Neural crest cell (in vitro differentiated cells): ENCODE measurements at places on chromosomes 2 and 18.

- no peak for DNase-seq
These were observed 44.1 kb downstream of the CABLES1 start for GRCh38 chr18:23179416-23179815.

DNA sequence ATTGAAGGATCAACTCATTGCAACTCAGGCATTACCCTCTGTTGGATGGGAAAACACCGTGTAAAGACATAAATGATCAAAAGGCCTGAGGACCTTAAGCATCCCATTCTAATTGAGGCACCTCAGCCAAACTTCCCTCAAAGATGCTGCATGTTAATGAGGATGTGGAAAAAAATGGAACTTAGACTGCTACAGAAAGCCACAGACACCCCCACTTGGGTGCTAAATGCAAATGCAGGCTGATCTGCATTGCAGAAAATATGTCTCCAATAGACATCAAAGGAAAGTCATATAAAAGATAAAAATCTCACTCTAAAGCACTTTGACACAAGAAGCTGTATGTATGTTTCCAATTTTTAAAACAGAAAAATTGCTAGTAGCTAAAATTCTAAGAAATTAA, 504.7 kb downstream of the KCNJ3 start:
- no peak for DNase-seq

DNA sequence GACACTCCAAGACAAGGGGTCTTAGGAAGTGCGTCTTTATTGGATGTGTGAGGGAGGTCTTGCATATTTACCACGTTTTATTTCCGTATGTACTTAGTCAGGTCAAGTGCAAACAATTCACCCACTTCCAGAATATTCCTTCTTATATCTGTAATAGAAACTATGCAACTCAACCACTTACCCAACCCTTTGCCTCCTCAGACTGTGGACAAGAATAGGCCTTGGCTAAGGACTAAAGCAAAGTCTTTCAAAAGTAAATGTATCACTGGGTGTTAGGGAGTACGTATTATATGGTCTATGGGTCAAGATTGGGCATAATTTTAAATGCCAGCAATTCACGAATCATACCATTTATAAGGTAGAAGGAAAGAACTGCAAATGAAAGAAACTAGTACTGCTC, 484.8 kb downstream of the MBD2 start:
- DNase-seq = no peak

DNA sequence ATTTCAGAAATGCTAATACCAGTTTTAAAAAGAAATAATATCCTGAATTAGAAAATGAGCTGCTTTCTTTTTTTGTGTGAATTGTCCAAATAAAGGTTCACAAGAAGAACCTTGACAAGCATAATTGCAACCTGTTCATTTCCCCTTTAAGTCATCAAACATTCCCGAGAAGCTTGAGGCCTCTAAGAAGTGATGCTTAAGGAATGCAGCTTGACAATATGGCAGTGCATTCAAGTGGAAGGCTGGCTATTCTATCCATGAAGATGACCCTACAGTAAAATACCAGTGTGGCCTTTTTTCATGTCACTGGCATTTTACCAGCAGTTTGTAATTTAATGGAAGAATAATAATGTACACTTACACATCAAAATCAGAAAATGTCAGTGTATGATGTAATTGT, 216.7 kb downstream of the CTNNA2 start:
- no peak for DNase-seq

DNA sequence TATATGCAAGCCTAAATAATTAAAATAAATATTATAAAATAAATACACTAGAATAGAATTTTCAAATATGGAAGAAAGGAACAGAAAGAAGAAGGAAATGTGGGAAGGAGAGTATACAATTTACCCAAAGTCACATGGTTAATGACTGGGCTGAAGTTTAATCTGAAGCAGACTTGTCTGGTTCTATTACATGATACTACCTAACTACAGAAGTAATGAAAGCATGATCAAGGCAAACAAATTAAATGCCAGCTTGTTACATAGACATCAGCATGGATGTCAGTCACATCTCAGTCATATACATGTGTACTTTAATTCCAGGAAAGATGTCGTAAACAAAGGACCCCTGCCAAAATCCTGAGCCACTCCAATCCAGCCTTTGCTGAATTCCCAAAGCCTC, 1060.8 kb downstream of the CNTNAP5 start:
- no peak for DNase-seq

GRCh38 chr2:146130290-146130689, 1610.4 kb upstream of the ZEB2 start:
- DNase-seq = no peak

GRCh38 chr2:198628596-198628995, 824.2 kb downstream of the PLCL1 start:
- no peak for DNase-seq

DNA sequence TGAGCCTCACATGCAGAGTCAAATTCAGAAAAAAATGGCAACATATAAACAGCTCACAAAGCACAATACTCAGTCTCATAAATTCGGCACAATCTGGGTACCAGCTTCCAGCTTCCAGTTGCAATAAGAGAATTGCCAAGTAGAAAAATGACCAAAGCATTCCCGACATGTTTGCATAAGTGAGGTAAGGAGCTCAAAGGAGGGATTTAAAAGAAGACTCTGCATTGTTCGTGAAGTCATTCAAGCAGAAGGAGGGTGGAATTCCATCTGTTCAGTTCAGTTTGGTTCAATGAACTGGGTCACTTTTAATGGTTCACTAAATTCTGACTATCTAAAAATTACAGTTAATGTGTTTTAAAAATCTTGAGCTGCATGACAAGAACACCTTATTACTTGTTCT, 106.7 kb upstream of the KLHL14 start:
- no peak for DNase-seq

GRCh38 chr2:166805753-166806152, 82.5 kb upstream of the XIRP2 start:
- DNase-seq = no peak

DNA sequence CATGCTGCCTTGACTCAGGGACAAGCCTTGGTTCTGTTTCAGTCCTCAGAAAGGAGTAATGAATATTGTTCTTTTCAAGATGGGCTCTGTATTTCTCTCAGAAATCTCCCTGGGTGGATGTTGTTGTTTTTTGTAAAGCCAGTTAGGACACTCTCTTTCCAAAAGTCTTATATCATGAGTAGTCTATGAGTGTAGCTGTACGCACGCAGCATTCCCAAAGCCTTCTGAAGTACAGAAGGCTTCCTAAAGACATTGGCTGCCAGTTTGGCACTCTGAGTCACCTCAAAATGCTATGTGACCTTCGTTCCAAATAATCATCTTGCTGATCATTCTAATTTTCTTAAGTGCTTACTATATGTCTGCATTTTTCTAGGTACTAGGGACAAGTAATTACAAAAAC, 16.7 kb upstream of the GTF2A1L start:
- DNase-seq = no peak

DNA sequence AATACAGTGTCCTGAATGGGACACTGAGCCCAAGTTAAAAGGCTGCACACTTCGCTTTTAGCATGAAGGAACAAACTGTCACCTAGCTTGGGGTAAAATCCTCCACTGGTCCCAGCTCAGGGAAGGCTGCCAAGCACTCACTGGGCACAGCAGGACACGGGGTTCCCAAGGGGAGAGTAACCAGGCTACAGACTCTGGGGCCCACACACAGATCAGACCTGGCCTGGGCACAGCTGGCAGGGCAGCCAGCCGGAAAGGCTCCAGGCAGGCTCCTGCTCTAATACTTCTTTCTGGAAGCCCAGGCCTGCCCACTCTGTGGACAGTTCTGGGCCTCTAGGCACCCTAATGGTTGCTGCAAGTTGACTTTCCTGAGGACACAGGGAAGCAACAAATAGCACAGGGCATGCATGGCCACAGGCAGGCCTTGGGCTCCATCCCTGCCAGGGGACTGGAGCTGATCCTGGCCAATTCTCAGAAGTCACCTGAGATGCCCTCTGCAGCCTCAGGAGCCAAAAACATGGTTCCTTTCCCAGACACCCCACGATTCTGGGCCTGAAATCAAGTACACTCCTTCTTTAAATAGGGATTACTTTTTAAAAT, 18.7 kb upstream of the SULT1C3 start:
- no peak for DNase-seq

DNA sequence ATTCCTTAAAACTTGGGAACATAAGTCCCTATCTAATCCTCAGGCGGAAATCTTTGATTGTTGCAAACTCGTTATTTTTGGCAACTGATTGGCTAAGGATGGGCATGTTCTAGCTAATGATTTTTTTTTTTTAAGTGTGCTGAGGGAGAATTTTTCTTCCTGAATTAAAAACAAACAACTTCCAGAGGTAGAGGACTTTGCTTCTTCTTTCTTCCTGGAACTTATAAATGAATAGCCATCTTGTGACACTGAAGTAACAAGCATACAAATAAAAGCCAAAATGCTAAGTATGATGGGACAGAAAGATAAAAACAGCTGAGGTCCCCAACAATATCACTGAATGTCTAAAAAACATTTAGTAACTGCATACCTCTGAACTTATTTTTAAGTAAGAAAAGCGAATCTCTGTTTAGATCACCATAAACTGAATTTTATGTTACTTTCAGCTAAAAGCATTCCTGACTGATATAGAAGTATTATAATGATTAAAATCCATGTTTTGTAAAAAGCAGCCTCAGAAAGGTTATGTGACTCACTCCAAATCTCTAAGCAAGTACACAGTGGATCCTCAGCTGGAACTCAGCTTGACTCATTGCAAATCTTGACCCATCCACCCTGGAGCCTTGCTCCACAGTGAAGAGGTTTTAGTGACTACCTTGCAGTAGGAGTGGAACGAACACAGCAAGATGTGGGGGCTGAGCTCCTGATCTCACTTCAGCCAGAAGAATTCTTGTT, 344.4 kb downstream of the CLIP4 start:
- no peak for DNase-seq

DNA sequence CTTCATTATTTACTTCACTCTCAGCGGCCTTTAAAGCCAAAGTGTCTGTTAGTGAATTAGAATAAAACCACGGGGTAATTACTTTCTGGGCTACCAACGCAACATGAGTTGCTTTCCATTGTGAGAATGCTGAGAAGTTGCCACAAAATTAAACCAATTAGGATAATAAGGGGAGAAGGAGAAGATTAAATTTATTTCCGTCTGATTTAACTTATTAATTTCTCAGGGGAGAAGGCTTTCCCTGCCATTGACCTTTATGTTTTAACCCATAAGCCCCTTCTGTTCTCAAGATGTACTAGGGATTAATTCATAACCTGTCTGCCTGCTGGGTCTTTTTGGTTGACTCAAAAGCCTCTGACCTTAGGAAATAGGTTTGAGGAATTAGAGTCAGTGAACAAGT, 42.3 kb upstream of the IGFBP5 start:
- no peak for DNase-seq

GRCh38 chr2:105431367-105432043, 32.7 kb upstream of the FHL2 start:
- DNase-seq = no peak

- no peak for DNase-seq
These were observed 850.7 kb downstream of the NRXN1 start for GRCh38 chr2:50181212-50181611.

GRCh38 chr18:13388586-13389490, 170.3 kb downstream of the LDLRAD4 start:
- DNase-seq = no peak

- no peak for DNase-seq
These were observed 238.5 kb downstream of the HDAC4 start for GRCh38 chr2:239162141-239162821.

- DNase-seq = no peak
These were observed 104.6 kb downstream of the TCF4 start for GRCh38 chr18:55483266-55483871.

DNA sequence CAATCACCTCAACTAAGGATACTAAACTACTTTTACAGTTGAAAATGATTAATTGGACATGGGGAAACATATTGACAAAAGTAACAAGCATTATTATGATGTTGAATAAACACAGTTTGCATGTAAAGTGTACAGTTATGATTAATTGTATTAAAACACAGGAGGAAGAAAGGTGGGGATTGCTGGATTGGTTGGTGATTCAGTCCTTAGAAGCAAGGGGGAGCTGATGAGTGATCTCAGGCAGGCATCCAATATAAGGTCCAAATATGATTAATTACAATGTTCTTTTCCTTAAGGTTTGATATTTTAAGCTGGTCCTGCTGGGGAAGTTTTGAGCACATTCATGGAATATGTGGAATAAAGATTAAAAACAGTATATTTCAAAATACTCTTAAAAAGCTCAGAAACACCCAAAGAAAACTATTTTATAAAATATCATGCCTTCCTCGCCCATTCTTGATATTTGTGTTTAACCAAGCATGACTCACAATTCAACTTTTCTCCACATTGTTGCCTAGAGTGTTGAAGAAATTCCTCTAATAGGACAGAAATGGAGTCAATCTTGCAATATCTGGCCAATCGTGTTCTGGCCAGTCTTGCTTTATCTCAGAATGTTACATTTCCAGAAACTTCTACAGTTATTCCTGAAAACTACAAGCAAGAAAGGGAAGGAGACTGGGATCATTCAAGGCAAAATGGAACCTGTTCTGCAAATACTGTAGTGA, 268.2 kb downstream of the RPIA start:
- no peak for DNase-seq

GRCh38 chr2:38600921-38601455, 1.7 kb downstream of the HNRNPLL start:
- no peak for DNase-seq

DNA sequence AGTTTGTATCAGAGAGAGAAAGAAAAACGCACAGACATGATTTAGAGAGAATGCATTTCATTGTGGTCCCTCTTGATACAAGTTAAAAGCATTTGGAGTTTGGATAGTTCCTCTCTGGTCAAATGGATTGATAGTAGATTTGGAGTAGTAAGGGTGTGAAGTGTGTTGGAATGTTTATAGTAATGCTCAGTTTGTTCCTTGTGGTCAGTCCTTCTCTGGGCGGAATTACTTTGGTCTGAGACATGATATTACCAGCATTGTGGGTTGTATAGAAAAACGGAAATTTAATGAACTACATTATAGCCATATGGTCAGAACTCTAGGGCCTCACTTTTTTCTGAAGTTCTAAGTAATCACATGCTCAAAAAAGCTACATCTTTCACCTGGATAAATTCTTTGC, 178.9 kb downstream of the AGAP1 start:
- DNase-seq = no peak

DNA sequence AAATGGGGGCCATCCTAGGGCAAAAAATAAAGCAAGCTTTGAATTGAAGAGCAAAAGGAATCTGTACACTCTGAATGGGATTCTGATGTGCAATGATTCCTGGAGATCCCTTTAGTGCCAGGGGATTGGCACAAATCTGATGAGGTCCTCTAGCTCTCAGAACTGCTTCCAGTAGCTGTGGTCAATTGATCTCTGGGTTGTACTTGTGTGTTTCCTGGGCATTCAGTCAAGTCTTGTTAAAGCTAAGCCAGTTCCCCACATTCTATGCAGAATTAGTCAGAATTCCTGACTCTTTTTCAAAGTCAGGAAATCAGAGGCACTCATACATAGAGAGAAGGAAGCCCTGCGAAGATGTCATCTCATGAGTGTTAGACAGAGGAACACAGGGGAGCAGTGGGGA, 161.3 kb downstream of the DNER start:
- no peak for DNase-seq
